ENCODE measurements at places on chromosomes 4 and X.

DNA sequence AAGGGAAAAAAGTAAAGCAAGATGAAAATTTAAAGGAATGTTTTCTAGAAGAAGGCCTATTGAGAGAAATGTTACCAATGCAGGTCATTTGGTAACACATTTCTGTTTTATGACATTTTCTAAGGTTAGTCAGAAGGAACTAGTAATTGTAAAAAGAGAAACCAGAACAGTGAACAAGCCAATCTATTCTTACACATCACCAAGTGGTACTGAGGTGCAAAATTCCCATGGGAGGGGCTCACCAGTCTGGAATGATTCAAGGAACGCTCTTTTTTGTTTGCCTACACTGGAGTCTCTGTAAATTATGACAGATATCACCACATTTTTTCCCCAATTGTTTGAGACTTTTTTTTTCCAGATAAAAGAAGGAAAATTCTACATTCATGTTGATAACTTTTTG lies 404.7 kb upstream of the CNKSR2 start:
- no peak for DNase-seq

GRCh38 chr4:132910229-132910748 lies 238.8 kb upstream of the PCDH10 start:
- no peak for DNase-seq

DNA sequence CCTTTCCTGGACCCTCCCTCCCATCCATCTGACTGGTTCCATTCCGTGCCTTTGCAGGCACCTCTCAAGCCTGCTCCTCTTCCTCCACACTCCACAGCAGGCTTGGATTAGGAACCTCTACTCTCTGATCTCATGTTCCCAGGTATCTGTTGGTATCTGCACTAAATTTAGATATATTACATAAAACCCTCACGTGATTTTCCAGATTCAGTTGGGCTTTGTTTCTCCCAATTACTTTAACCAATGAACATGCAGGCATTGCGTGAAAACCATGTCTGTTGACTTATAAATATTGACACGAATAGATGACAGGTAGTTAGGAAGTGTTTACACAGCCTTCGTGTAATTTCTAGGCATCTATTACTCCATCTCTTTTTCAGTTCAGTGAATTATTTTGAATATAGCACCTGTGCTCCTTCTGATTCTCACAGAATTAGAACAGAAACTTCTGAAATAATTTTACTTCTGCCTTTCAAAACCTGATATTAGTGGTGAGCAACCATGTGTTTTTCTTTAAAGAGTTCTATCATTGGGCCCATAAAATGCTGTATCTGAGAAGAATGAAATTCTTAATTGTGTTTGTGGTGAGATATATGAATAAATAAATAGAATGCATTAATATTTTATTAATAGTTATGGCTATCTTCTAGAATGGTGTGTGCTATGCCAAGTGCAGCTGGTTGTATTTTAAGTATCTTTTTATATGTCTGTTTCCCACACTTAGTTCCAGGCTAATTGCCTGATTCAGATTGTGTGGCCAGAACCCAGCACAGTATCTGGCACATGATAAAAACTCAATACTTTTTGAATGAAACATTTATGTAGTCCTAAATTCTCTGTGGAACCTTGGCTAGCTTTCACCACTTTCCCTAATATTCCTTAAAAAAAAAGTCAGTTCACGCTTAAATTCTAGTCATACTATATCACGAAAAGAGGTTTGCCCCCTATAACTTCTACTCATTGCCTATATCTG lies 304.8 kb downstream of the QDPR start:
- DNase-seq: no peak

- no peak for DNase-seq
These were observed 148.6 kb downstream of the SOWAHB start for GRCh38 chr4:76749355-76749754.

GRCh38 chrX:35150052-35150451 lies 207.5 kb downstream of the FAM47B start:
- no peak for DNase-seq

DNA sequence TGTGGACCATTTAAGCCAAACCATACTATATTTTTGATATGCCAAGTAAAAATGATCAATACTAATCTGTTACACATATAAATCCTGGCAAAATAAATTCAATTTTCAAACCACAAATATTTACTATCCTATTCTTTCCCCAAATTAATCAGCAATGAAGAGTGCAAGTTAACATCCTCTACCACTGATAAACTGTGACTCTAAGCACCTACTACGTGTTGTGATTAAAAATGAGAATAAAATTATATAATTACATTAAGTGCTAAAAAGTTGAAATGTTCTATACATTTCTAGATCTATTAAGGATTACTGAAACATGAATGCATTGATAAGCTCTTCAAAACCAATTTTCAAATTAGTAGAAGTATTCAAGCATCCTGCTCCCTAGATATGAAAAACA lies 3.4 kb downstream of the KLHL15 start:
- DNase-seq: peak; percentile 19

GRCh38 chr4:184147858-184148737 lies 69.6 kb downstream of the ENPP6 start:
- no peak for DNase-seq

DNA sequence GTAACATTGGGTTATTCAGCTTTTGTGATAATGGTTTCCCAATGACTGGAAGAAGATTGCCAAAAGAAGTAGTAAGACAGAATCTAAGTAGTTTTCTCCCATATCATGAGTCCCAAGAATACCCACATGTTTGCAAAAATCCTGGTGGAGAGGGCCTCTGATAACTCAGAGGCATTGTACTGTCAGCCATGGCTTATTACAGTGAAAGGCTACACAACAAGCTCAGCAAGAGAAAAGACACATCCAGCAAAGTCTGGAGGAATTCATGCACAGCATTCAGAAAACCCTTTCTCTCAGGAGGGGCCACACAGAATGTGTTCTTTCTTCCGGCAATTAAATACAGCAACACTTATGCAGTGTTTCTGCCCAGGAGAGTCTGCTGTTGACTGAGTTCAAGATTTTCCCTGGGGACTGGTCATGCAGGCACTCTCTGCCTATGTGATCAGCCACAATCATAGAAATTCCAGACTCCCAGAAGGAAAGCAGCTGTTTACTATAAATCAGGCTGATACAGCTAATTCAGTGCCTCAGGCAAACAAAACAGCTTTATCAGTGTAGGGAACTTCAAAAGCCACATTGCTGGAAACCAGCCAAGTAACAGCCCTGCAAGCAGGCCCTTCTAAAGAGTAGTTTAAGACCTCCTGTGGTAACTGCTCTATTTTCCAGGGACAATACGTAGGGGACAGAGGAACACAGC lies 937.1 kb downstream of the CCSER1 start:
- peak; percentile 5 for DNase-seq

DNA sequence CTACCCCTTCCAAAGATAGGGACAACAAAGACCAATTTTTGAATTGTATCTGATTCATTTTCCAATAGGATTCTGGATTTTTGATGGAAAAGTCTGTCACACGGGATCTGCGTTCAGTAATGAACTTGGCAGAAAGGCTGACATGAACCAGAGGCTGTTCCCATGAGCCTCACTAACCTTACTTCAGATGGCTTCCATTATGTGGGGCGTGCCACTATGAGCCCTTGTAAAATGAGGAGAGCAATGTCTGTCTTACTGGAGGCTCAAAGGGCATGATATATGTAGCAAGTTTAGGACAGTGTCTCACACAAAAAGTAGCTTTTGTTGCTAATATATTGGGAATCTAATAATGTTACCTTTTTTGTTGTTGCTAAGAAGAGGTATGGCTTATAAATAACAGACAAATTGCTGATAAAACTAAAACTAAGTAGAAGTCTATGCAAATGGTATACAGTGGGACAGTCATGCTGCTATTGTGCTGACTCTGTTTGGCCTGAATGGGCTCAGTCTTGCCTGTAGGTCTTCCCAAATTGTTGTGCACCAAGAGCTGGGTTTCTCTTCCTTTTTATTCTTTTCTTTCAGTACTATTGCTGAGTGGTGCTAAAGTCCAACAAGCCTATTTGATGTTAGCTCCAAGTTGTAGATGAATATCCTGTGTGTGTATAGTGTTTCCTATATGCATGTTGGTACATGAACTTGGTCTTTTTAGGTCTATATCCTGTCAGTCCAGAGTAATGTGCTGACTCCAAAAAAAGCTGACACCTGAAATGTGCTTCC lies 132.1 kb downstream of the SPRY1 start:
- DNase-seq: no peak

DNA sequence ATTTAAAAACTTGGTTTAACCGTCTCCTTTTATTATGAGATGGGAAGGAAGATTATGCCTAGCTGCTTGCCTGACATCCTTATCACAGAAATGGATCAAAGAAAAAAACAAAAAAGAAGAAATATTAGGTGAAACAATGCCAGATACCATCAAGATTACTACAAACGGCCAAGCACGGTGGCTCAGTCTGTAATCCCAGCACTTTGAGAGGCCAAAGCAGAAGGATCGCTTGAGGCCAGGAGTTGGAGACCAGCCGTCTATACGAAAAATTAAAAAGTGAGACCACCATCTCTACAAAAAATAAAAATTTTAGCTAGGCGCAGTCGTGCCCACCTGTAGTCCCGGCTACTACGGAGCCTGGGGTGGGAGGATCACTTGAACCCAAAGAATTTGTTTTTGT lies 2.3 kb downstream of the FRYL start:
- DNase-seq: no peak

DNA sequence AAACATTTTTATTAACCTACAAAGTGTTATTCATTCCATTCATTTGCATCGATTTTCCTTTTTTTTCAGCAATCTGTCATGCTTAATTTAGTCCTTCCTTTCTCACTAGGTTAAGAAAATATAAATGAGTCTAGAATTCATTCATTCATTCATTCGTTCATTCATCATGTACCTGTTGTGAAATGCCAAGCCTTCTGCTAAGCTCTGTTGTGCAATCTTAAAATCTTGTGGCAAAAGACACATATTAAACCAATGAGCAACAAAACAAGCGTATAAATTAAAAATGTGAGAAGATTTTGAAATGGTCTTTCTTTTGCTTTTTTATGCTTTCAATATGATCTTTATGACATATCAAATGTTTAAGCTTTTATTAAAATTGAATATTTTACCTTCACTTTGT lies 88.6 kb upstream of the MAD2L1 start:
- DNase-seq: no peak

- no peak for DNase-seq
These were observed 47.4 kb downstream of the HTRA3 start for GRCh38 chr4:8316911-8317351.

- DNase-seq: no peak
These were observed at the start of gene KDR for GRCh38 chr4:55125087-55125721. Gene KDR, minus strand, starts transcription at chr4:55125595. Its CDS starts 302 bp downstream, at chr4:55125293.

GRCh38 chrX:2665387-2666304 lies 25.4 kb upstream of the CD99 start:
- DNase-seq: no peak

DNA sequence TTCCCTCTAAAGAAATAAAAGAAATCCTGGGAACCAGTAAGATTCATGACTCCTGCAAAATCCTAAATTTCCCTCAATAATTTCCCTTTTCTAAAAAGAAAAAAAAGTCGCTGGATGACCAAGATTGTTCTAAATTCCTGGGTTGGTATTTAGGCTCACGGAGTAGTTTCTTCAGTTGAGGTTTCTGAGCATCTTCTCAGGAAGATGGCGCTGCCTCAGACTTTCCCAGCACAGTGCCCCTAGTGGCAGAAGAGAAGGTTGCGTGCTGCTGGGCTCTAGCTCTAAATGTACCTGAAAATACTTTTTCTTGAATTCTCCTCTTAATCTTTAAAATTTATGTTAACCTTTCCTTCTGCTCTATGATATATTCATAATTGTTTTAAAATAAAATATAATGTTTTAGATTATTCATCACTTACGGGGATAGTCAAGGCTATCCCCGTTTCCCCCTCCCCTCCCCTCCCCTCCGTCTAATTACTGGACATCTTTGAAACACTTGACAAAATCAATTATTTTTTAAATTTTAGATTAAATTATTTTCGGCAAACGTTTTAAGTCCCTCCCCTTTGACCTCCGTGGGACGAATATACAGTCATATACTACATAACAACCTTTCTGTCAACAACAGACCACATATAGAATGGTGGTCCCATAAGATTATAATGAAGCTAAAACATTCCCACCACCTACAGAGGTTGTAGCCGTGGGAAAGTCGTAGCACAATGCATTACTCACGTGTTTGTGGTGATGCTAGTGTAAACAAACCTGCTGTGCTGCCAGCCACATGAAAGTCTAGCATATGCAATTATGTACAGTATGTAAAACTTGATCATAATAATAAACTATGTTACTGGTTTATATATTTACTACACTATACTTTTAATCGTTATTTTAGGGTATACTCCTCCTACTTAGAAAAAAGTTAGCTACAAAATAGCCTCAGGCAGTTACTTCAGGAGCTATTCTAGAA lies 41.0 kb upstream of the GATB start:
- DNase-seq: peak; percentile 50

GRCh38 chr4:148159793-148160192 lies 282.4 kb downstream of the NR3C2 start:
- DNase-seq: no peak

GRCh38 chr4:188430384-188430783 lies 291.1 kb downstream of the TRIML1 start:
- DNase-seq: no peak

GRCh38 chr4:6446130-6446482 lies 26.3 kb downstream of the PPP2R2C start:
- DNase-seq: no peak

DNA sequence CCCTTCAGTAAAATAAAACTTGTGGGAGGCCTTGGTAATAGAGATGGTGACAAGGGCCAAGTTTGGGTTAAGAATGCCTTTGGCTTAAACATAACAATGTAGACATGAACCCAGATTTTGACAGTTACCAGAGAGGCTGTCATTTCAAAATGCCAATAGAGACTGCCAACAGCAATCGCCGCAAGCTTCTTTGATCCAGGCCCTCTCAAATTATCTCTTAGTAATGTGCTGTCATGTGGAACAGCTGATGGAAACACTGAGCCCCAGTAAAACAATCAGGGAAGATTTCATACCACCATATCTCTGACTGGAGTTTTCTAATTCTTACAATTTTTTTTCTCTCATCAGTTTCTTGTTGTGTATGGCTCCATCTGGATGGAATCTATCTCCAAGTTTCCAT lies 80.5 kb downstream of the ZNF330 start:
- no peak for DNase-seq

GRCh38 chr4:98528882-98529281 lies 129.5 kb downstream of the TSPAN5 start:
- no peak for DNase-seq

- DNase-seq: no peak
These were observed 31.0 kb downstream of the TMSB4X start for GRCh38 chrX:13005661-13006473.

DNA sequence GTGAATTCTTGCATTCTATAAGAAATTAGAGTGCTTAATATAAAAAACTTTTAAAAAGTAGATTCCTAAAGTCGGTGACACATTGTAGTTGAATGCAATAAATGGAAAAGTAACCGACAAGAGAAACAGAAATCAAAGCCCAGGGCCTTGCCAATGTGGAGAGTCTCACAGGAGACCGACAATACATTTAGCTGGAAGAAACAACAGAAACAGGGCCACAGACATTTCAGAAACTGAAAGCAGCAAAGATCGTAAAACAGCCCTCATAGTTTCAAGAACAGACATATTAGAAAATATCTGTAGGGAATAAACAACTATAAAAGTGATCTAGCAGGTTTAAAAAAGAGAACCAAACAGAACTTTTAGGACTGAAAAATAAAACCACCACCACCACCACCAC lies 49.5 kb downstream of the STAP1 start:
- DNase-seq: no peak

All from erythroblast (primary cell).